ENCODE measurements at places on chromosomes 4 and X. TPM values are rescaled to one million over a fixed set of nuclear protein-coding genes. Genes with fewer than 3 reads are reported as not detected.

Gene CXCR3
- total RNA-seq: 68.2 TPM

Gene RS1
- not detected for total RNA-seq

Gene CXCL8
- 0.15 TPM for total RNA-seq

Gene LRCH2
- total RNA-seq: not detected

Gene FMR1NB
- not detected for total RNA-seq

Gene LEF1
- total RNA-seq: 498 TPM

Gene SMR3B
- not detected for total RNA-seq

Gene SMIM10
- 0.21 TPM for total RNA-seq

Gene ASB12
- not detected for total RNA-seq

Gene HGFAC
- not detected for total RNA-seq

Gene TENM3
- not detected for total RNA-seq

Gene PABPC5
- not detected for total RNA-seq

Gene TMEM144
- not detected for total RNA-seq

Gene PCDH10
- not detected for total RNA-seq

Gene NPY2R
- total RNA-seq: not detected

Gene TMEM31
- not detected for total RNA-seq

Gene FGFR3
- 0.25 TPM for total RNA-seq

Gene STAG2
- total RNA-seq: 89.5 TPM

Gene CASP3
- total RNA-seq: 64.2 TPM

Gene ANK2
- 0.67 TPM for total RNA-seq

Gene USP17L26
- total RNA-seq: not detected

Gene SSX4
- total RNA-seq: not detected

Gene CSAG1
- not detected for total RNA-seq

Gene HELT
- not detected for total RNA-seq

Gene DIPK2B
- total RNA-seq: not detected

Gene HSFX2
- total RNA-seq: not detected

Gene GLUD2
- total RNA-seq: 0.27 TPM

Gene MND1
- total RNA-seq: 27.6 TPM

Gene SLC30A9
- total RNA-seq: 34.1 TPM

Gene NLRP2B
- total RNA-seq: not detected

Gene FAM47B
- not detected for total RNA-seq

Gene SEC24D
- 36.1 TPM for total RNA-seq

Gene UGT2B10
- total RNA-seq: not detected

Gene SRPX2
- total RNA-seq: not detected

Gene NPY5R
- not detected for total RNA-seq

Gene REELD1
- 0.08 TPM for total RNA-seq
